Stimulated activated CD4-positive, alpha-beta T cell treated with anti-CD3 and anti-CD28 coated beads, Interleukin-15, amount 100 ng/mL, for 24 hours (primary cell): ENCODE measurements at places on chromosomes 2 and 18.

- peak; percentile 67 for DNase-seq
Measured at GRCh38 chr2:12493031-12493513, 223.7 kb upstream of the TRIB2 start.

DNA sequence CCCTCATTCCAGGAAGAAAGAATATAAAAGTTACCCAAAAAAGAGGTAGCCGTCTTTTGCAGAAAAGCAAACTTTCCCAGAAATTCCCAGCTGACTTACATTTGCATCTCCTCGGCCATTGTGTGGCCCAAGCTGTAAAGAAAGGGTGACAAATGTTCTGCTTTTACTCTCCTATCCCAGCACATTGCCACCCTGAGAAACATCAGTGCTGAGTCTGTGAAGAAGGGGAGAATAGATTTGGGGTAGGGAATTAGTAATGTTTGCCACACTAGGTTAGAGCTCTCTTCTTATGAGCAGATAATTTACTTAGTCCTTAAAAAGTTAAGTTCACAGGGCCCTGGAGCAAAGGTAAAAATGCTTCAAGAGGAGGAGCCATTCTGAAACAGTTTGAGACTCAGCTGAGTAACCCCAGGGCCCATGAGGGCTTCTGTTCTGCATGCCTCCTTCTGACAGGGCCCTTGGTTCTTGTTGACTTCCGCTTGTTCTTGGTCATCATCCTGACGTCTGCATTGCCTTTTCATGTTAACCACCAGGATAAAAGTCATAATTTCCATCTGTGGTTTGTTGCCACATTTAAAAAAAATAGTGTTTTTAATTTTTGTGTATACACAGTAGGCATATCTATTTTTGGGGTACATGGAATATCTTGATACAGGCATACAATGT is 550.7 kb downstream of the RNF144A start:
- DNase-seq, result peak; percentile 52

DNA sequence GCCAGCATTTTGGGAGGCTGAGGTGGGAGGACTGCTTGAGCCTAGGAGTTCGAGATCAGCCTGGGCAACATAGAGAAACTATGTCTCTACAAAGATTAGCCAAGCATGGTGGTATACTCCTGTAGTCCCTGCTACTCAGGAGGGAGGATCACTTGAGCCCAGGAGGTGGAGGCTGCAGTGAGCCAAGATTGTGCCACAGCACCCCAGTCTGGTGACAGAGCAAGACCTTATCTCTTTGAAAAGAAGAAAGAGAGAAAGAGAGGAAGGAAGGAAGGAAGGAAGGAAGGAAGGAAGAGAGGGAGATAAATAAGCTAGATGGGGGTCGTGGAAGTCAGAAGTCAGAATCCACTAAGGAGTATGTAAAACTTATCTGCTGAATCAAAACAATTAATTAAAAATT is 16.2 kb downstream of the GPR75 start:
- DNase-seq, result no peak

- DNase-seq, result no peak
Measured at GRCh38 chr2:182404975-182405561, 21.8 kb downstream of the PDE1A start.
